NCI-H82 (cell line): ENCODE measurements at places on chromosomes 1 and 21.

DNA sequence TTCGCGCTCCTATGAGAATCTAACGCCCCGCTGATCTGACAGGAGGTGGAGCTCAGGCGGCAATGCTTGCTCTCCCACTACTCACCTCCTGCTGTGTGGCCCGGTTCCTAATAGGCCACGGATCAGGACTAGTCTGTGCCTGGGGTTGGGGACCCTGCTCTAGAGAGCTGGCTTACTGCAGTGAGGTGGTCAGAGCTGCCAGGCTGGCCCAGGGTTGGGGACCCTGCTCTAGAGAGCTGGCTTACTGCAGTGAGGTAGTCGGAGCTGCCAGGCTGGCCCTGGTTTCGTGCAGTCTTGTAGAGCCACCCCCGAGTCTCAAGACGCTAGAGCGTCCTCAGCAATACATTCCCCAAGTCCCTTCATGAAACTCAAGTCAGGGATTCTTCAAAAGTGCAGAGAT, 27.5 kb downstream of the SLC37A1 start:
- DNase-seq, result no peak

DNA sequence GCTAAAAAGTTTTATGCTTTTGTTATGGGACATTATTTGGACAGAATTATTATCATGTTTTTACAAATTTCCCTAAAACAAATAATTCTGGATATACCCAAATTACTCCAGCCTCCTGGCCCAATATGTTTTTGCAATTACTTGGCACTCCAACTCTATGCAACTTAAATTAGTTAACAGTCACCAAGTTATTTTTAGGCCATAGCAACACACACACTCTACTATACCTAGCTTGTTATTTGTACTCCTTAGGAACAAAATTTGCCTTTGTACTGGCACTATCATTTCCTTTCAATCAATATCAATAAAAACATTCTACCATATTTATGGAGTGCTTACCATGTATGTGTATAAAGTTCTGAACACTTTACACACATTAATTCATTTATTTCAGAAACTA, 7.7 kb downstream of the DUSP10 start:
- no peak for DNase-seq

GRCh38 chr1:15571266-15571665, 13.6 kb downstream of the AGMAT start:
- DNase-seq, result no peak

DNA sequence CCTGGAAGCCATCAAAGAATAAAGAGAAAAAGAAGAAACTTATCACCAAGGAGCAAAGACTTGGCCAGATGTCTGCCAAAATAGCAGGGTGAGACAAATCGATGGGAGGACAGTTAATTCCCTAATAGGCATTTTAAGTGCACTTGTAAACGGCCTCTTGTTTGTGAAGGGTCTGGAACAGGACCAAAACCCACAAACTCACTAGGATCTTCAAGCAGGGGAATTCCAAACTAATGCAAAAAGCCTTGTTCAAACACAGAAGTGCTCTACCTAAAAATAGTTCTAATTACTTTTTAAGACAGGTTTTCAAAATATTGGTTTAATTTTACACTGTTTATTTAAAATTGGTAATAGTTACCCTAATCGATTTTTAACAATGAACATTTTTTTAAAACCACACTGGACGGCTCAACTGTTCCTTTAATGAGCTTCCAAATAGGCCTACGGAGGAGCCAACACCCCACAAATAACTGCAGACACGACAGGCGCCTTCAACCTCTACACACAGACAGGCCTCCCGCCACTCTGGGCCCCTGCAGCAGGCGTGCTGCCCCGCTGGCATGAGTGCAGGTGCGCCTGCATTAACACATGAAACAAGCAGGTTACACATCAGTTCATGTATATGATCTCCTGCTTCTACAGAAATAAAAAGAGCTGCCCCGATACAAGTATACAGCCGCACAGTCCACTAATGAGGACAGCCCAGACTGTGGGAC, 15.8 kb downstream of the UBE2G2 start:
- no peak for DNase-seq

- DNase-seq, result no peak
These were observed 4.4 kb downstream of the CCN1 start for GRCh38 chr1:85584923-85585322.
